AG08395 (cell line): ENCODE measurements at places on chromosomes 16 and 17.
A peak's percentile ranks its signal among the peaks of the same experiment; 100 is the strongest.

DNA sequence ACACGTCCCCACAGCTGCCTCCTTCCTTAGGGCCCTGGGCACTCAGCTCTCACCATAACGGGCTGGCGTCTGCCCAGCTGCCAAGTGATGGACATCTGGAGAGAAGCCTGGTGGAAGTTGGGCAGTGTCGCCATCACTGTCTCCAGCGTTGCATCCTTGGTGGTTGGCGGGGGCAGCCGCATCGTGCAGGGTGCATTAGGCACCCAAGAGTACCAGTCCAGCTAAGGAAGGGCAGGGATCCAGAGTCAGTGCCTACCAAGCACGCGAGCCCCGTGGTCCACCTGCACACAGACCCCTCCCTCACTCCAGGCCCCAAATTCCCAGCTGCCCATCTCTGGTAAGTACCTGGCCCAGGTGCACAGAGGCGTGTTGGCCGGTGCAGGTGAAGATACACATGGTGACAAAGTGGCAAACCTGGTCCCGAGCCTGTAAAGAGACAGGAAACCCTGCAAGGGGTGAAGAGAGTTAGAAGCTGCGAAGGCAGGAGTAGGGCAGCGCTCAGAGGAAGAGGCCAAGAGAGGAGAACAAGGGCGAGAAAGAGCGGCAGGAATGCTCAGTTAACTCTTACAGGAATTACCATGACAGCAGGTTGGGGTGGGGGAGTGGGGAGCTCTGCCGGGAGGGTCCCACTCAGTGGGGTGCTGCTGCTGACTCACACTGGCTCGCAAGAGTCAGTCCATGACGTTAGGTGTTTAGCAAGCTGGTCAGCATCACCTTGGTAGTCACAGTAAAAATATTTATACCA, 9.5 kb downstream of the ALOX15 start:
- no peak for DNase-seq

- DNase-seq, result no peak
Observed at GRCh38 chr17:35912339-35912912, 18.1 kb downstream of the RDM1 start.

GRCh38 chr16:67558859-67559258, 3.5 kb upstream of the CTCF start:
- DNase-seq, result no peak

DNA sequence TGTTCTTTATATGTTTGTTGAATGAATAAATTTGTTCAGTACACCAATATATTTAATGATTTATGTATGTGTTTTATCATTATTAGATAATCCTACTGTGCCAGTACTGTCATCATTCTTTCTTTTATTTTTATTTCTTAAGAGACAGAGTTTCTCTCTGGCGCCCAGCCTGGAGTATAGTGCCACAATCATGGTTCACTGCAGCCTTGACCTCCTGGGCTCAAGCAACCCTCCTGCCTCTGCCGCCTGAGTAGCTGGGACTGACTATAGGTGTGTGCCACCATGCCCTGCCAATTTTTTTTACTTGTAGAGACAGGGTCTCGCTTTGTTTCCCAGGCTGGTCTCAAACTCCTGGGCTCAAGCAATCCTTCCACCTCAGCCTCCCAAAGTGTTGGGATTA, 41.8 kb downstream of the PAFAH1B1 start:
- DNase-seq, result no peak

DNA sequence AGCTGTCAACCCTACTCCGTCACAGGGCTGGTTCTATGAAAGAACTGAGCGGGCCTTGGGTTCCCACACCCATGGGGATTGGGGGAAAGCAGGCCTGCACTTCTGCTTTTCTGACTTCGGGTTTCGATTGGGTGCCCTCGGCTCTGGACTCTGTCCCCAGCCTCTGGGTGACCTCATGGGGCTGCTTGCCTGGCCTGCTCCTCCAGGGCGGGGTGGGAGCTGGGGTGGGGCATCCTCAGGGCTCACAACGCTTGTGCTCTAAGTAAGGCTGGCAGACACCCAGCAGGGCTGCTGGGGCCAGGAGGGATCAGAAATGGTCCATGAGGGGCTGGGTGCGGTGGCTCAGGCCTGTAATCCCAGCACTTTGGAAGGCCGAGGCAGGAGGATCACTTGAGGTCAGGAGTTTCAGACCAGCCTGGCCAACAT, 19.2 kb downstream of the ARHGAP27 start:
- DNase-seq, result no peak

DNA sequence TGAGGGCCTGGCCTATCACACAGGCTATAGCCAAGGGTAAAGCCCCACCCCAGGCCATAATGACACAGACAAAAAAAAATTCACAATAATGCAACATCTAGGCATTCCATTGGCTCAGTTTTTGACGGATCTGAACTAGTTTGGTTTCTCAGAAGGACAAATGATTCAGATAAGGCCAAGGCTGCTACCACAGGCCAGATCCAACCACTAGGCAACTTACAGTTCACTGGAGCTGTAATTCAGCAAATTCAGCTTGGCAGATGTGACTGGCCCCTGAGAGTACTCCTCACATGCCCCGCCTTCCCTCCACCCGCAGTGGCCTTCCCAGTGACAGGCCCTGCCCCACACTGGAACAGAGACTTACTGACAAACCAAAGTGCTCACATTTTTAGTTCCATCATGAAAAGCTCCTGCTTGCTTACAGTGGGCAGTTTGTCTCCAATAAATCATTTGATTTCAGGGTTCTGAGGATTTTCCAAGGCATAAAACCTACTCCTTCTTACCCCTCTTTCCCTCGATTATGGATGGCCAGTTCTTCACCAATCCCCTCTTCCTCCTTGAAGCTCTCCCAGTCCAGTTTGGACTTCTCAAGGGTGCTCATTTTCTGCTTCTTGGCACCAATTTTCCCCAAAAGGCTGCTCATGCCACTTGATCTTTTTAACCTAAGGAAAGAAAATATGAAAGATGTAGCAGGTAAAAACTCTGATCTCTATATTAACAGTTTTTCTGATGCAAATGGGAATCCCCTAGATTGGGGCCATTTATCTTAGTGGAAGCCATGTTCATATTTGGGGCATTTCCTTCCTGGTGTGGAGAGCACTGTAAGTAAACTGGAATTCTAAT, 53.3 kb upstream of the BCAR1 start:
- peak; percentile 86 for DNase-seq

GRCh38 chr16:79740252-79740651, 139.7 kb upstream of the MAF start:
- no peak for DNase-seq

DNA sequence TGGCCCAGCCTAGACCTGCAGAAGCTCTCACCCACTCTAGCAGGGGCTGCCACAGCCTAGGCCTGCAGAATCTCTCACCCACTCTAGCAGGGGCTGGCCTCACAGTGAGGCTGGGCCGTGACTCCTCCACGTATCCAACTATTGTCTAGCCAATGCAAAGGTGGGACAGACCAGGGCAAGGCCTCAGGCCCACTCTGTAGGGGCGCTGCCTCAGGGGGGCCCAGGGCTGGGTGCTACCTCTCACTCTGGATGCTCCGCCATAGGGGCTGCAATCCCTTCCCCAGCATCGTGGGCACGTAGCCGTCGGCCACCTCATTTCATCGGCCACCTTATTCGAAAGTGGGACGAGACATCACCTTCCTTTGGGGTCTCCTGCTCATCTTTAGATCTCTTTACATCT, 51.7 kb downstream of the RPH3AL start:
- DNase-seq, result no peak

DNA sequence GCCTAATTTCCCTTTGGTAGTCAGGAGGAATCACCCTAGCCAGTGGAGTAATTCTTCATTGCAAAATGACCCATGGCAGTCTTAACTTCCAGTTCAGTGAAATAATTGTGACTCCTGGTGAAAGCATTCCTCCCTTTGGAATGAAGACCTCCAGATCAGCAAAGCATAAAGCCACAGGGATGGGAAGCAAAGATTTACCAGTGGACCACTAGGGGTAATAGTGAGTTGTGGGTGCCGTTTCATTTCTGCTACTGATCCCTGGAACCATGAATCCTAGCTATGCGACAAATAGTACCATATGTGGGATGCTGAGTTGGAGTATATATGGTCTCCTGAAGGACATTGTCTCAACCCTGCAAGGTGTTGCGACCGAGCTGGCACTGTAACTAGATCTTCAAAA, 13.7 kb downstream of the DYNLL2 start:
- no peak for DNase-seq

- DNase-seq, result no peak
Observed at GRCh38 chr17:66423056-66423955, 120.9 kb downstream of the PRKCA start.

- DNase-seq, result no peak
Observed at GRCh38 chr17:68963958-68964357, 8.8 kb upstream of the ABCA8 start.

DNA sequence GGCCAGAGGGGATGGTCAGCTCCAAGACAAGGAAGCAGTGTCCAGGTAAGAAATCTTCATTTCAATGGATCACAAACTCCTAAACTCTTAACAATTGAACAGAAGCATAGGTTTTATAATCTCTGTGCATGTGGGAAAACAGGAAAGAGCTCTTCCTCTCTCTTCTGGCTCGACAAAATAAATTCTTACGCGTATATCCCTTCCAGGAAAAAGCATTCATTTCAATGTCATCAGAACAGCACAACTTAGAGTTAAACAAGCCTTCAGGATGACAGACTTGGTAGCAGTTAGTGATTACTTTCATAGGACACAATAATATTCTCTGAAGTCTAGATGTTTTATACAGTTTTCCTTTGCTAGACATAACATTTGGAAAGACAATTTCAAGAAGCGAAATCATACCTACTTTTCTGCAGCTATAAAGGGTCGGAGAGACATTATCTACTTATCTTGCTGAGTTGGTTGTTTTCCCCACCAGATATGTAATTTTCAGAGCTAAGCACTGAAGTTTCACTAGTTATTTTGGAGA, 19.3 kb upstream of the SLC35G3 start:
- DNase-seq, result no peak

DNA sequence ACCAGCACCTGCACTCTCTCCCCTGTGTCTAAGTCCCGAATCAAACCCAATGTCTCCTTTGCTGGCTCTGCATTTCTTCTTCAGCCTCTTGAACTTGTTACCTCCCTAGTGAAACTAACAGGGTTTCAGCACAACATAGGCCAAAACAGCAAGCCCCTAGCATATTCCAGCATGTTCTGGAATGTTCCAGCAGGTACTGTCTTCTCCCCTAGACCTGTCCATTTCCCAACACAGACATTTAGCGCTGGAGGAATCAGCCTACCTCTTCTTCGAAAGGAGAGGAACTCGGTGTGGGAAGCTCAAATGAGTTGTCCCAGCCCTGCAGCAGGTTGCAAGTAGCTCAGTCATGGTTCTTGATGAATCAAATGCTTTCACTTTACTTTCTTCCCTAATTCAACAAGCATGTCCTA, 47.1 kb downstream of the LITAF start:
- DNase-seq, result no peak

DNA sequence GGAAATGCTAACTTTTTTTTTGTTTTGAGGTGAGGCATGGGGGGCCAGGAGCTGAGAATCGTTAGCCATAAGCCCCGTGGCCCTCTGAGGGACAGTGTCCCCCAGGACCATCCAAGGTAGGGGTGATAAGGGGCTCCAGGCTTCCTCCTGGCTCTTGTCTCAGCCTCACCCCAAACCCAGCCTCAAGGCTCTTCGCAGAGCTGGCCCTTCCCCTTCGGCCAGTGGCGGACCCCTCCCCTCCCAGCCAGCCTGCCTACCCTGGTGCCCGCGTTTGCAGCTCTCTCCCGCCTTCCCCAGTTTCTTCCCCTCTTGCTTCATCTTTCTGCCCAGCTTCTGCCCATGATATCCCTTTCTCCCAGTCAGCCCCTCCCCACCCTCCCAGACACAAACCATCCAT, 22.7 kb upstream of the ATP2A3 start:
- no peak for DNase-seq

- no peak for DNase-seq
Observed at GRCh38 chr16:88453611-88454522, 787 bp downstream of the ZFPM1 start.

- no peak for DNase-seq
Observed at GRCh38 chr16:78696797-78697196, 597.3 kb downstream of the WWOX start.

- DNase-seq, result no peak
Observed at GRCh38 chr16:82017911-82018568, 6.8 kb upstream of the SDR42E1 start.

- no peak for DNase-seq
Observed at GRCh38 chr16:6861135-6861814, 471.4 kb upstream of the RBFOX1 start.
